ENCODE measurements at places on chromosomes 5 and 9.

- peak; percentile 35 for DNase-seq
These were observed 17.4 kb upstream of the ENTREP1 start for GRCh38 chr9:69307446-69308205.

DNA sequence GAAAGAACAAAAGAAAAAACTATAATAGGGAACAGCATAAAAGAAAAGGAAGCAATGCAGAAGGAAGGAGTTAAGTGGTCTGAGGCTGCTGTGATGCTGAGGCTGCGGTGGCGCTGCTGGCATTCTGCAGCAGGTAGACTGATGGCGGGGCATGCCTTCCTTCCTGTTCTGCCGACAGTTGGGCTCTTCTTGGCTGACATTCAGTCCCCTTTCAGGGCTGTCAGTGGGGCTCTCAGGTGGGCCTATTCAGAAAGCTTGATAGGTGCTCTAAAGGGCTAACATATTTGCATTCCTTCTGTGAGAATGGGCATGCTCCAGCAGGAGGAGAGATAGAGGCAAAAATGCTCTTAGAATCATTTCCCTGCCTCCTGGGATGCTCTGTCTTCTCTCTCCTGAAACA, 5.1 kb upstream of the CLINT1 start:
- no peak for DNase-seq

GRCh38 chr5:68884144-68884754, 209.6 kb upstream of the SLC30A5 start:
- no peak for DNase-seq

DNA sequence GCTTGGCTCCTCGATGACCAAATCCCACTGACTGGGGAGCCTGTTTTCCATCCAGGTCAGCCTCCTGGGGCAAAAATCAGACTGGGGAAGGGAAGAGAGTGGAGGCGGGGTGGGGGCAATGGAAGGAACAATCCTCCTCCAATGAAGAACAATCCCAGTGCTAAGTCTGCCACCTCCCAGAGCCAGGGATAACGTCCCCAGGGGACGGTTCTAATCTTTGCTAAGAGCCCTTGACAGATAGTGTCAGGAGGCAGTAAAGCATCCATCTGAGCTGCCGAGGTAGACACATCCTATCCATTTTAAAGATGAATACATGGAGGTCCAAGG, 298.5 kb upstream of the MSX2 start:
- DNase-seq, result no peak

DNA sequence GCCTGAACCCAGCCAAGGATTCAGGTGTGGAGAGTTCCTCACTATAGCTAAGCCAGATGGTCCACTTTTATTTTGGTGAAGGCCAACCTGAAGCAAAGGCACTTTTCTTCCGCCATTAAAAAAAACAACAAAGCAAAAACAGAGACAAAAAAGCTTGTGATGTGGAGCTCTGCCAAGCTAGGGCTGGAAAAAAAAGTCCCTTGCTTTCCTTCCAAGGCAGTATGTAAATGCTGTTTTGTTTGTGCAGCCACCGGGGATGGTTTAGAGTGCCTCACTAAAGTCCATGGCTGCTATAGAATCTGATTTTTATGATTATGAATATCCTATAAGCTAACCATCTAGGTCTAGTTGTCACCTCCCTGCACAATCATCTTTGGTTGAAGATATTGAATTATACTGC, 14.9 kb downstream of the MEGF10 start:
- DNase-seq, result no peak

DNA sequence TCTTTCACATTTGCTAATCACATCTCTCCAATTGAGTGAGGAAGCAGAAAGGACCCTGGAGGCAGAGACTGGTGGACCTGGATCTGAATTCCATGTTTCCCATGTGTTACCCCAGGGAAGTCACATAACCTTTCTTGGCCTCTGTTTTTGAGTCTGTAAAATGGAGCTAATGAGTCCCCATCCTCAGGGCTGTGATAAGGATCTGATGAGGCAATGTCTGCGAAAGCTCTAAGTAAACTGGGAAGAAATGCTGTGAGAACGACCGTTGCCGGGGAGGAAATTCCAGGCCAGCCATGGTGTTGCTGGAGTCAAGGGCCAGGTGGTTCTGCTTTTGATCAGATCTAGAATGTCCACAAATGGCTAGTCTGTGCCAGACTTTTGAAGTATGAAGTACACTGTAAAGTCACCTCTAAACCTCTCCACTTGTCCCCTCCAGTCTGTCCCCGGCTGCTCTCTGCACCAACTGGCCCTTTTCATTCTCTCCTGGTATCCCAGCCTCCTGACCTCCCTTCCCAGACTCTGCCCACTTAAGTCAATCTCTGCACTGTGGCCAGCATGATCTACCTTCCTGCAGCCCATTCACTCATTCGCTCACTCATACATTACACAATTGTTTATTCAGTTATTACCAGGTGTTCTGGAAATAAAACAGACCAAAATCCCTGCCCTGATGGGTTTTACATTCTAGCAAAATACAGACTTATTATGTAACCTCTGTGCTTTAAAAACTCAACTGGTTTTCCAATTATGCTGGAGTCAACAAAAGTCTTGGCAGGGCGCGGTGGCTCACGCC, 32.5 kb upstream of the N4BP3 start:
- DNase-seq, result no peak

- DNase-seq, result peak; percentile 60
These were observed 31.7 kb downstream of the BASP1 start for GRCh38 chr5:17249029-17249634.

DNA sequence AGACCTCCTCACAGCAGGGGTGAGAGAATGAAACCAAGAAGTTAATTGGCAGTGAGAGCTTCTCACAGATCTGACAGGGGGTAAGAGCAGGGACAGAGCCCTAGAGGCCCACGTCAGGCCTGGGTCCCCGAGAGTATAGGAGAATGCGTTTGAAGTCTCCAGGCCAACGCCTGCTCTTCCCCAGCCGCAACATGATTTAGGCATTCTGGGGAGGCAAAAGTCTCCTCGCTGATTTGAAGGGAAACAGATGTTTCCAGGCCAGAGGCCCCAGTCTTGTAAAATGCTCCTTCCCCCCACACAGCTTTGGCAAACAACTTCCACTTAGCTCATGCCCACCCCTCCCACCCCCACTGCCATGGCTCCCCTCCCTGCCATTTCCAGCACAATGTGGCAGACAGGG, 239.2 kb upstream of the TRIM32 start:
- DNase-seq, result no peak

- DNase-seq, result no peak
These were observed 8.0 kb downstream of the SPAAR start for GRCh38 chr9:35917261-35917660.

DNA sequence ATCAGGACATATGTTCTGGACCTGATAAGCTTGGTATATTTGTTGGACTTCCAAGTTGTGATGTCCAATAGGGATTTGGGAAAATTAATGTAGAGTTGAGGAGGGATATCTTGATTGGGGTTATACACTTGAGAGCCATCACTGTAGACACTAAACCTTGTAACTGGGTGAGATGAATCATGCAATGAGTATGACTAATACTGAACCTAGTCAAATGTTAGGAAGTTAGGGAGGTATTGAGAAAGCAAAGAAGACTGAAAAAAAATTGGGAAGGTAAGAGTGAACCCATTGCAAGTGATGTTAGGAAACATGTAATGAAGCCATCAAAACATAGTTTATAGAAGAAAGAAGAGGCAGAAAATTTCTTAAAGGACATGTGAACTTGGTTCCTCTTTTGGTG, 668.4 kb upstream of the CDH9 start:
- DNase-seq, result no peak

- no peak for DNase-seq
These were observed 1012.3 kb downstream of the CDH9 start for GRCh38 chr5:26026044-26026443.

- peak; percentile 19 for DNase-seq
These were observed 5.1 kb downstream of the TYRP1 start for GRCh38 chr9:12698266-12698665.

- DNase-seq, result no peak
These were observed 3.3 kb downstream of the LCN8 start for GRCh38 chr9:136754626-136755301.

GRCh38 chr9:132756214-132756845, 86.1 kb downstream of the GTF3C4 start:
- DNase-seq, result no peak

DNA sequence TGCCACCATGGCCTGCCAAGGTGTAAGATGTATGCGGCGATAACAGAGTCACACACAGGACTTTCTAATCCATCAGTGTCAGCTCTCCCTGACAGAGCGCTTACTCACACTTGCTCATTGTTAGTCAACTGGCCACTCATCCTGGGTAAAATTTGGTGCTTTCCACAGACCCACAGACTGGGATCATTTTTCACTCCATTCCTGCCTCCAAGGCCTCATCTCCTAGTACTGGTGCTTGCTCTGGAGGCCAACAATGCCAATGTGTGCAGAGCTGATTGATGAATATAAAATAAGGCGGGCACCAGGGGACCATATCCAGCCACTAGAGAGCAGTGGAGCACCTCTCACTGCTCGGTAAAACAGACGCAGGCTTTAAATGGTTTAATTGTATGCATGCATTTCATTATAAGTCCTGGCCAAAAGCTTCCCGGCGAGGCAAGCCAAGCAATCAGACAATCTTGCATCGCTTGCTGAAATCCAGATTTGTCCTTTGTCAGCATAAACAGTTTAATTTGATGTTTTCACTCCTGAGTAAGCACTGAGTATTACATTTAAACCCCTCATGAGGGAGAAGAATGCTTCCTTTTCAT, 22.3 kb downstream of the PSMB7 start:
- DNase-seq, result no peak

DNA sequence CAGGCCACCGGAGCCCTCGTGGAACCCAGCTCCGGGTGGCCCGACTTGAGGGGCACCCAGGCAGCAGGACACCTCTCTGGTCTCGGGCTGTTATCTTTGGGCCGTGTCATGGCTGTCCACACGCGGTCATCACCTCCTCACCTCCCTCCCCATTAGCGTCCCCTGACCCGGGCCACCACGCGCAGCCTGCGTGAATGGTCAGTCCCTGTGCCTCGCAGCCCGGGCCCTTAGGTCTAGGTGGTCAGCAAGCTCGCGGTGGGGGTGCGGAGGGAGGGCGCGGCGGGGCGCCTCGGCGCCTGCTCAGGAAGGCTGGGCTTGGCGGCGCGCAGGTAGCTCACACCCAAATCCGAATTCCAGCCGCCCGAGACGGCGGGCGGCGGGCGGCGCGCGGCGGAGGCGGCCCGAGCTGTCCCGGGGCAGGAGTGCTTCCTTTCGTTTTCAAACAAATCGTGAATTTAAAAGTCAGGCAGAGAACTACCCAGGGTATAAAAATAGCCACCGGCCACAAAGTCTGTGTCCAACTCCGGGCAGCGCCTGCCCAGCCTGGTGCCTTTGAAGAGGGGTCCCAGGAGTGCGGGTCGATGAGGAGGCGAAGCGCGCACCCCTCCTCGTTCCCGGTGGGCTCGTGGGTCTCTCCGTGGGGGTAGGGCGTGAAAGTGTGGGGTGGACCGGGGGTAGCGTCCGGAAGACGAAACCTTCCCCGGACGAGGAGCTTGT, 1.0 kb upstream of the RXRA start:
- peak; percentile 75 for DNase-seq

DNA sequence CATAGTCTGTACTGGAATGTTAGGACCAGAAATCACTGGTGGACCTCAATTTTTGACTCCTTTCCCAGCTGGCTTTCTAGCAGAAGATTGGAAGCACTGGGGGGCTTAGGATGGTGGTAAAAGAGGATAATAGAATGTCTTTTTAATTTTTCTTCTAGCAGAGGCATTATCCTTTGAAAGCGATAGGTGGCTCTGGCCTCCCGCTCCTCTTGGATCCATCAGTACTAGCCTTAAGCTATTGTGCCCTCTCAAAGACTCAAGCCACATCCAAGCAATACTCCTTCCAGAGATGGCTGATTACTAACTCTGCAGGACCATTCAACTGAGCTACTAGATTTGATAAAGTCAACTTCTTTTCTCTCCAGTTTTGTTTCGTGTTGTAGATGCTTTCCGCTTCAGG, 610.6 kb downstream of the CDH12 start:
- DNase-seq, result peak; percentile 30

- no peak for DNase-seq
These were observed 130.7 kb upstream of the TAF11L2 start for GRCh38 chr5:17367256-17367840.

DNA sequence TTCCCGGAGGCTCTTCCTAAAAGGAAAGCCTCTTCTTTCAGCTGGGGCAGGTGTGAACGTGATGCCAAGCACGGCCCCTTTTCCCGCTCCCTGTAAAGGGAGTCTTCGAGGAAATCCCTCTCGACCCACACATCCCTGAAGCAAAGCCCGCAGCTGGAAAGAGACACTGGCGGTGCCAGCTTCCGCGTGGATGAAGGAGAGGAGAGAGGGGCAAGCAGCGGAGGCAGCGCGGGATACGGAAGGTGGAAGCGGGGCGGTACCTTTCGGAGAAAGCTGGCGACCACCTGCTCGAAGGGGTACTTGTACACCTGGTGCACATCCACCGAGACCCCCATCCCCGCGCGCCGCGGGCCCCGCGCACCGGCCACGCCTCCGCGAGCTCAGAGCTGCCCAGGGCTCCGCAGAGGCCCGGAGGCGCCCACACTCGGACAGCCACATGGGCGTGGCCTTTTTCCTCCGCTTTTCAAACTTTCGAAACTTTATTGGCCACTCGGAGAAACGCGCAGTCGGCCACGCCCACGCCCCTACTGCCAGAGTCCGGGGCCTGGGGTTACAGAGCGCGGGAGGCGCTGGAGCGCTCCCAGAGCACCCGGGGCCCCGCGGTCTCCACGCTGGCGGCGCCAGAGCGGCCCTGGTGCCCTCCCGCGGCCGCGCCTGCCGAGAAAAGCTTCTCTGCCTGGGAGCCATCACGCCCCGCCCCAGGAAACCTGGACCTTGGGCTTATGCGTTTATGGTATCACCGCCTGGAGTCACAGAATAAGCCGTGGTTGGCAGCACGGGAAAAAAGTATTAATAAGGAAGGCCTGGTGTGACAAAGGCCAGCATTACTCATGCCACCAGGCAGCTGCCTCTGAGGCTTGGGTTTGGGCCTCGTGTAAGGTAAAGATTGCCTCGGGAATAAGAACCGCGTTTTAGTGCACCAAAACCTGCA, at the start of gene PRELID2:
PRELID2 (minus strand) TSS at position 426 of the 931 bp plus-strand sequence; CDS start at position 335, 91 bp downstream.
- DNase-seq, result peak; percentile 96

DNA sequence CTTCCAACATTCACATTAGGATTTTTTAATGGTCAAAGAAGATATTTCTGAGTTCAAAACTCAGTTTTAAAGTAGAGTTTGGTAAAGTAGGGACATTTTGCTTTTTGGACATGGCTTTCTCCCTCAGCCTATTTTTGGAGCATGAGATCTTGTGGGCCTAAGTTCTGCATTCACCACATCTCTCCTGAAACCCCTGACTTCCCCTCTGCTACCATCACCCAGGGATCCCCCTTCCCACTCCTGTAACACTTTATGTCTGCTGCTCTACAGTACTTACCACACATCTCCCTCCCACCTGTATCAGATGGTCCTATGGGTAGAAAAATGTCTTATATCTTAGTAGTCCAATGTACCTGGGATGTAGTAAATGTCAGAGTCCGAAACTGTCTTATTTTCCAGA, 48.2 kb upstream of the JAK2 start:
- DNase-seq, result no peak

GRCh38 chr9:2170722-2171121, 155.6 kb downstream of the SMARCA2 start:
- no peak for DNase-seq

- no peak for DNase-seq
These were observed 70.7 kb downstream of the SUSD1 start for GRCh38 chr9:112104401-112104800.

Data from hepatocyte (in vitro differentiated cells).